DMS79 (cell line): ENCODE measurements at places on chromosomes 11 and 22.

DNA sequence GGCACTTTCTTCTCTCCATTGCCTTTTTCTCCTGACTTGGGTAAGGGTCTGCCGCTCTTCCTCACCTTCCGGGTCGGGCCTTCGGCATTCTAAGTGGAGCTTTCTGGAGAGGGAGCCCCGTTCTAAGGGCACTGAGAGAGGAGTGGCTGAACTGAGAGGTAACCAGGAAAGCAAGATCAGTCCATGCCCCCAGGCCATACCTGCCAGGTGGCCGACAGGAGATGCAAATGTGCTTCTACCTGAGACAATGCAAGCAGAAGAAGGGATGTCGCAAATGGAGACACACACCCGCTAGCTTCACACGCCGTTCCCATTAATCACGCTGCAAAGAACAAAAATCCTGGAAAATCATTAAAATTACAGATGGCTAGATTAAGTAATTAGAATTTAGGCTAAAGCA, 156.4 kb upstream of the TBCEL start:
- no peak for DNase-seq

DNA sequence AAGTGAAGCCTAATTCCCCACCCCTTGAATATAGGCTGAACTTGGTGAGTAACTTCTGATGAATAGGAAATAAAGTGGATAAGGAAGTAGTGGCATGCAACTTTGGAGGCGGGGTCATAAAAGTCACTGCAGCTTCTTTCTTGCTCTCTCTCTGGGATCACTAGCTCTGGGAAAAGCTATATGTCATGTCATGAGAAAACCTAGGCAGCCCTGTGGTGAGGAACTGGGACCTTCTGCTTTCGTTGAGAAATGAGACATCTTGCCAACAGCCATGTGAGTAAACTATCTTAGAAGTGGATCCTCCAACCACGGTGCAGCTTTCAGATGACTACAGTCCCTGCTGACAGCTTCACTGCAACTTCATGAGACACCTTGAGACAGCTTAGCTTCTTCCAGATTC, 15.7 kb downstream of the ZNF214 start:
- no peak for DNase-seq

- DNase-seq: no peak
These were observed 18.6 kb upstream of the OR56A3 start for GRCh38 chr11:5923427-5923776.

DNA sequence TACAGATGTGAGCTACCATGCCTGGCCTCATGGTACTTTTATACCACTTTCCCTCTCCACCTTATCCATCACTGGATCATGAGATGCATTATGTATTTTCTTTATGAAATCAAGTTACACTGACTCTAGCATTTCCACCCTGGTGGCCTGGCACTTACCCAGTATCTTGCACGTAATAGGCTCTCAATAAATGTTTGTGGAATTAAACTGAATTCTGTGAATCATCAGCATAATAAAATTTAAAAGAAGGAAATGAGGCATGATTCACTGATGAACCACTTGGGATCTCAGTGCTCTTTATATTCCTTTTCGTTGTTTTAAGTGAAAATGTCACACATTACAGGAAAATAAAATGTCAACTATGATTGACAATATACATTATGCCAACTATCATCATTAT, 25.1 kb downstream of the ADM start:
- DNase-seq: no peak

GRCh38 chr22:49237703-49238102, 590.0 kb downstream of the BRD1 start:
- DNase-seq: no peak

GRCh38 chr22:49462795-49463194, 364.9 kb downstream of the BRD1 start:
- no peak for DNase-seq

GRCh38 chr22:39368461-39368911, 18.7 kb downstream of the SYNGR1 start:
- no peak for DNase-seq

GRCh38 chr11:64078284-64078683, 42.6 kb downstream of the FLRT1 start:
- peak; percentile 56 for DNase-seq

GRCh38 chr11:15819679-15820286, 536.6 kb downstream of the SOX6 start:
- no peak for DNase-seq

DNA sequence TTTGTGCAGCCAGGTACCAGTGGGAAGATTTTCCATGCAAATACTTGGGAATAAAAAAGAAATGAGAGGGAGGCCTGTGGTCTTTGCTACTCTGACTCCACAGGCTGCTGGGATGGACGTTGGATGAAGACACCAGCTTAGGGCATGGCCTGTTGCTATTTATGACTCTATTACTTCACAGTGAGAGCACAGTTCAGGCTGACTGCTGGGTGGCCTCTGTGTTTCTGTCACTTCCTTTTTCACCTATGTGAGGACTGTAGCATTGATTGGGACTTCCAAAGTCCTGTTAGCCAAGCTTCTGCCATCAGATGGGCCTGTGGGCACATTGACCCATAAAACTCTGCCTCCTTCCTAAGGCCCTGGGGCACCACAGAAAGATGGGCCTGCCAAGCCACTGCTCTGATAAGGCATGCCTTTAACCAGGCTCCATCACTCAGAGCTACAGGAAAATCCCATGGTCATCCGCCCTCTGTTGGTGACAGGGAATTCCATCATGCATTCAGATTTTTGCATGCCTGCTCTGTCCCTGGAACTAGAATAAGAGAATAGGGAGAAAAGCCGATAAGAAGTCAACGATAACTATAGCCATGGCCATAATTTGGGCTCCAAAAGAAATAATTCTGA, 64.6 kb downstream of the KCNJ1 start:
- no peak for DNase-seq

DNA sequence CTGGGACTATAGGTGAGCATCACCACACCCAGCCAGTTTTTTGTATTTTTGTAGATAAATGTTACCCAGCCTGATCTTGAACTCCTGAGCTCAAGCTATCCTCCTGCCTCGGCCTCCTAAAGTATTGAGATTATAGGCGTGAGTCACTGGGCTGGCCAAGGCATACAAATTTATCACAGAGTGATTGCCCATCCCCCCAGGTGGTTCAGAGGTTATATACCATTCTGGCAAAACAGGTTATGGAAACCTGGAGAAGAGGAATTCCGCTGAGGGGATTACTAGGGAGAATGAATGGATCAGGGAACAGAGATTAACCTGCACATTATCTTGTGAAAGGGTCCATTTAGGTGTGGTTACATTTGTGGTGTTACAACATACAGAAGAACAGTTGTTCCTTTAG, 8.1 kb downstream of the ATG13 start:
- DNase-seq: no peak

GRCh38 chr11:61911128-61911700, 6.2 kb downstream of the RAB3IL1 start:
- DNase-seq: no peak
